ENCODE measurements at places on chromosomes 6 and 20.

GRCh38 chr6:54267798-54268197 lies 40.4 kb upstream of the TINAG start:
- DNase-seq: peak; percentile 6

- DNase-seq: no peak
Measured at GRCh38 chr20:14142964-14143627, 147.8 kb downstream of the MACROD2 start.

DNA sequence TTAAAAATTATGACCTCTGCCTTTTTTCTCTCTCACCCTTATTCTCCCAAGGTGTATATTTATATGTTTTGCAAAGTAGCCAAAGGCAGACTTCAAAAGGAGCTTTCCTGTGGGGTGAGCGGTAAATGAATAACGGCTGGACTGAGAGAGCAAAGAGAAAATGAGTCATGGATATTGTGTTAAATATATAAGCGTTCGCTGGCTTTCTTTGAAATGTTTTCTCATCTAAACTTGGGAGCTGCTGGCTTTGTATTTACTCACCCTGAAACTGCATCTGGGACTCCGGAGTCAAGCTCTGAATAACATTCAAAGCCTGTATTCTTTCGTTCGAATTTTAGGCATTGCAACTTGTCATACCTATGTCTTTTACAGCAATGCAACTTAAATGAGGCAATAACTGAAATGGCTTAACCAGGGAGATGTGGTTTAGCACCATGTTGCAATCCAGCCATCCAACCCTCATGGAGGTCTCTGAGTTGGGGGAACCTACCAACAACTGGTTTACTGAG lies 32.0 kb downstream of the ATXN1 start:
- no peak for DNase-seq

- DNase-seq: no peak
Measured at GRCh38 chr6:34876472-34876871, 11.4 kb downstream of the TAF11 start.

GRCh38 chr20:4949833-4950178 lies 51.5 kb downstream of the SLC23A2 start:
- no peak for DNase-seq

DNA sequence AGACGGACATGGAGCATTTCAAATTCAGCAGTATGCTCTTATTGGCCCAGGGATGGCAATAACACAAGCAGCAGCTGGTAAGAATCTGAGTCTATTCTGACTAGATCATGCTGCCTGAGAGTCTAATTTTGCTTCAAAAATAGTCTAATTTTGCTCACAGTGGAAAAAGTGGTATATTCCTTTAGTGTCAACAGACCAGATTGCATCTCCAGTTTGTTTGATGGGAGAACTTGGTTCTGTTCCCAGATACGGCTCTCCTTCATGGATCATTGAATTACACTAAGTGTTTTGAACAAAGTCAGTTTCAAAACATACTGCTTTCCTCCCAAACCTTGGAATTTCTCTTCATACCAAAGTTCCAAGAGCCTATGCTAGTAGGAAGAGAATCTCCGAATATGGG lies 586.1 kb downstream of the RNF144B start:
- DNase-seq: no peak

DNA sequence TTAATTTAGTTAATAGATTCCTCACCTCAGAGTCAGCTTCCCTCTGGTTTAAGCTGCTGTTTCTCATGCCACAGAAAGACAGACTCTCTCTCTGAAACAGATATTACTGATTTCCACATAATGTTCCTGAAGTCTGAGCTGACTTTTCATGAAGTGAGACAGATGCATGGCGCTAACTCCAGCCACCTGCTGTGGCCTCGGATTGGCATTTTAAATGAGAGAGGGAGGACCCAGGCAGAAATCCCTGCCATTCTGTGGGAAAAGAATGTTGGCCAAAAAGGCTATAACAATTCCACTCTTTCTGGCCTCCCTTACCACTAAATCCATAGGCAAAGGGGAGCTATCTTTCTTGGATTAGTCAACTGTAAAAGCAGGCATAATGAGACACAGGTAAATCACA lies 354.1 kb upstream of the CDH4 start:
- DNase-seq: no peak

- DNase-seq: no peak
Measured at GRCh38 chr20:3654326-3655130, 8.7 kb downstream of the GFRA4 start.

- no peak for DNase-seq
Measured at GRCh38 chr6:139820210-139820609, 445.8 kb upstream of the CITED2 start.

DNA sequence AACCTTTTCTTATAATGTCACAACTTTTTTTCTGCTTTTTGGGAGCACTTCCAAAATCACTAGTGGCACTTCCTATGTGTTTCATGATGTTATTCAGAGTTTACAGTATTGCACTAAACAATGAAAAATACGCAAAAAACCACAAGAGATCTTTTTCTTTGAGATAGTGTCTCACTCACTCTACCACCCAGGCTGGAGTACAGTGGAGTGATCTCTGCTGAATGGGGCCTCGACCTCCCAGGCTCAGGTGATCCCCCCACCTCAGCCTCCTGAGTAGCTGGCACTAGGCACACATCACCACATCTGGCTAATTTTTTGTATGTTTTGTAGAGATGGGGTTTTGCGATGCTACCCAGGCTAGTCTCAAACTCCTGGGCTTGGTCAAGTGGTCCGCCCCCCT lies 158.7 kb downstream of the COL21A1 start:
- no peak for DNase-seq

DNA sequence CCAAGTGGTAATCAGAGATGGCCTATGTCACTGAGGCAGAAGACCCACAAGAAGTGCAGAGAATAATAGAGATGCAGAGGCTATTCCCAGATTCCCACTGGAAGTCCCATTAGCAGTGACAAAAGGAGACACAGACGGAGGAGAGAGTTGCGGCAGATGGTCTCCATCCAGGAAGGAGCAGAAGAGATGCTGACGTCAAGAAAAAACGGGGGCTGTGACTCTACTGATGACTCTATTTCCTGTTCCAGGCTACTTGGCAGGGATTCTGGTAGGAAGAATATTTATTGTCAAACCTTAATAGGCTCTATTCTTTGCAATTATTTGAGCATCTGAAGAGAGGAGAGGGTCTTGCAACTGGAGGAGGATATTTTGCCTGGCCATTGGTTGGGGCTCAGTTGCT lies 246.0 kb upstream of the ECI2 start:
- DNase-seq: no peak

DNA sequence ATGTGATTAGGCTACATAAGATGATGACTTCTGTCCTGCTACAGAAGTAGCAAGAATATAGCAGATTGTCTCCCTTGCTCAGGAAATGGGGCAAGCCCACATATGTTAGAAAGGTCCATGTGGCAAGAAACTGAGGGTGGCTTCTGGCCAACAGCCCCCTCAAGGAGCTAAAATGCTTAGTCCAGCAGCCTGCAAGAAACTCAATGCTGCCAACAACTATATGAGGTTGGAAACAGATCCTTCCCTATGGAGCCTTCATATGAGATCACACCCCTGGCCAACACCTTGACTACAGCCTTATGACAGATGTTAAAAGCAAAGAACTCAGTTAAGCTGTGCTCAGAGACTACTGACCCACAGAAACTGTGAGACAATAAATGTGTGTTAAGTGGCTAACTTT lies 22.1 kb downstream of the PTPRT start:
- no peak for DNase-seq

- no peak for DNase-seq
Measured at GRCh38 chr6:9921366-9921765, 493.5 kb downstream of the TFAP2A start.

- no peak for DNase-seq
Measured at GRCh38 chr6:37339741-37340638, 13.8 kb upstream of the RNF8 start.

GRCh38 chr6:91420243-91420642 lies 833.4 kb upstream of the MAP3K7 start:
- no peak for DNase-seq

DNA sequence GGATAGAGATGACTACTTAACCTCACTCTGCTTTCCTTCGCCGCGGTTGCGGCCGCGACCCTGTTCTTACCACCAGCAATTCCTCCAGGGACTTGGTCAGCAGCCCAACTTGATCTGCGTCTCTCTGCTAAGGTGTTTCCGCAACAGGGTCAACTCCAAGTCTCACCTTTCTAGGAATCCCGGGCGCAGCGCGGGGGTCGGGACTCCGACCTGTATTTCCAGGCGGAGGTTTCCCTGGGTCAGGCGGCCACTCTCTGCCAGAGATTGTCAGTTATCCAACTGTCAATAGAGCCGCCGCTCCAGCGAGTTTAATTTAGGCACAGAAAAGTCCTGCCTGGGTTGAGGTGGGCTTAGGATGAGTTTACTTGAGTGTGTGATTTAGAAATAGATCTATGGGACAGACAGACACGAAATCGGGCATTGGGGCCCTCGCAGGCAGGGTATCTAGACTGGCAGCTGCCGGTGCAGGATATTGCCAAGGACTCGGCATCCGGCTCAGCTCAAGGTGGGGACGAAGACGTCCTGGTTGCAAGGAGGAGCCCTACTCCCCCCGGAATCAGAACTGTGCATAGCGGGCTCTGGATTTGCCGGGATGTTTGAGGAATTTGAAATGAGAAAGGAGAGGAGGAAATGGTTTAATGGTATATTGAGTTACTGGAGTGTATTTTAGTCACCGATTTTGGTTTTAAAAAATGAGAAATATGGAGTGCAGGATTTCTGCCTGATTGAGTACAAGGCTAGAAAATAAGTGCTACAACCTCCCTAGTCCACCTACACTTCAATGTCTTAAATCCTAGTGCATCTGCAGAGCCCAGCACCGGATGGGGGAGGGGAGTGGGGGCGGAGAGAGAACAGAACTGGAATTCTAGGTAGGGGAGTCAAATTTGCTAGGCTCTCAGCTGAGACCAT lies 23.7 kb downstream of the POM121L2 start:
- no peak for DNase-seq

DNA sequence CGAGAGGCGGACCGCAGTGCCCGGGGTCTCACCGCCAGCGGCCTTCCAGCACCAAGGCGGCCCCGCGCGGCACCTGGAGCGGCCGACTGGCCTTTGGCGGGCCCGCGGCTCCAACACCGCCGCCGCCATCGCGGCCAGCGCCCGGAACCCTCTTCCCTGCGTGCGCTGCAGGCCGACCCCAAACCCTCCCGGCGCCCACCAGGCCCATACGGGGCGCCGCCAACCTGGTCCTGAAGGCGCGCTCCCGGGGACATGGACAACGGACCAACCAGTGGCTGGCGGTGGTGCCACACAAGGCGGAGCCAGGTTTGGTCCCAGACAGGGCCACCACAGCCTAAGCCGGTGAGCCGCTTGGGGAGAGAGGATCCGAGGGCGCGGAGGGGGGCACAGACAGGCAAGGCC lies 1514.8 kb upstream of the DEFB115 start:
- DNase-seq: no peak

- no peak for DNase-seq
Measured at GRCh38 chr6:19297880-19298279, 539.3 kb upstream of the ID4 start.

GRCh38 chr6:166618866-166619761 lies 7.9 kb downstream of the RPS6KA2 start:
- DNase-seq: no peak

- DNase-seq: no peak
Measured at GRCh38 chr6:87237804-87238203, 82.4 kb downstream of the ZNF292 start.

GRCh38 chr20:17421493-17421892 lies 109.7 kb downstream of the BFSP1 start:
- DNase-seq: no peak

DNA sequence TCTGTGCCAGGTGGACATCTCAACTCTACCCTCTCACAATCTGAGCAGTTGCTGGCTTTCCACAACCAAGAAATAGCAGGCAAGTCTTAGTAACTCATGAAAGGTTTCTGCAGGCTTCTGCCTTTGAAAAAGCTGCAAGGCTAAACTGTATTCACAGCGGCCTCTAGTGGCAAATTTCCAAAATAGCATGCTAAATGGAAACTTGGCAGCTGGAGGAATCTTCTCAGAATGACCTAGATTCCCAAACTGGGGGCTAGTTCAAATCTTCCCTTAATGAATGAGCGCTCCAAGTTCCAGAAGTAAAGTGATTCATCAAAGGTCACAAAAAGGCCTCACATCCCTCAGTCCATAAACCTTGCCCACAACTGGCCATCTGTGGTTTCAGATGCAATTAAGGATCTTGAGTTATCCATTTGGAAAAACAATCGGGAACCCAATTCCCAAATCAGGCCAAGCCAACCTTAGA lies 11.9 kb upstream of the CPNE5 start:
- no peak for DNase-seq

- no peak for DNase-seq
Measured at GRCh38 chr6:17439243-17439993, 46.0 kb downstream of the CAP2 start.

GRCh38 chr20:38152621-38153221 lies 12.3 kb downstream of the TGM2 start:
- DNase-seq: peak; percentile 72

GRCh38 chr6:130282234-130282995 lies 59.7 kb upstream of the SAMD3 start:
- DNase-seq: no peak

DNA sequence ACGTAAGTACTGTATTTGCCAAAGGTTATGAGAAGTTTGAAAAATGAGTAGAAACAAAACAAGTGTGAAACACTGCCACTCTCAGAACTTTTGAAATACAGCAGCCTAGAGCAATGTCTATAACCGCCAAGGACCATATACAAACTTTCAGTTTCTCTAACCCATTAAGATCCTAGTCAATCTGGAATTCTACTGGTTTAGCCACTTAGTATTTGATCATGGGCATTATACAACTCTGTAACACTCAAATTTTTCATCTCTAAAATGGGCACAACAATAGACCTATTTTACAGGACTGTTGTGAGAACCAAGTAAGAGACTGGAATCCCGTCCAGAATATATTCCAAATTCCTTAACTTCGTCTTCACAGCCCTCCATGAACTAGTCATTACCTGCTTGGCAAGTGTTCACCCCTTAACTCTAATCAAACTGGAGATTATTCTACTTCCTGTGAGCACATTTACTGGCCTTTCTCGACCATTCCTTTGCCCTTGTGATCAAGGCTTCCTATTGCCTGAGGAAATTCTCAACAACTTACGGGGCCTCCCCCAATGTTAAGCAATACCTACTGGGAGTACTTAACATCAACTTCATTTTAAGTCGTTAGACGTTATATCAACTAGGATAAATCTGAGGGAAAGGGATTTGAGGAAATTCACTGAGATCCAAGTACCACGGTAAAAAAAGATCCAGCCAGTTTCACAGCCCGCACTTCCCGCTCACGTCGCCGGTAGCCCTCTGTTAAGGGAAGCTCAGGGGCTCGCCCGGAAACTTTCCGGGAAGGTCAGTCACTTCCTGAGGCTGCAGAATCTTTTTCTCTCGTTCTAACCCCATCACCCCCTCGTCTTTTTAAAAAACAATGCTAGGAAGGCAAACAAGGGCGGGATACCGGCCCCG lies 1.1 kb downstream of the EIF2S2 start:
- DNase-seq: no peak

GRCh38 chr6:70685494-70686180 lies 18.0 kb downstream of the SMAP1 start:
- no peak for DNase-seq

- no peak for DNase-seq
Measured at GRCh38 chr6:316753-317038, 24.4 kb downstream of the DUSP22 start.

GRCh38 chr6:139846538-139847456 lies 472.3 kb upstream of the CITED2 start:
- no peak for DNase-seq

All from 8988T (cell line).